ENCODE measurements at places on chromosomes 3 and 15.

DNA sequence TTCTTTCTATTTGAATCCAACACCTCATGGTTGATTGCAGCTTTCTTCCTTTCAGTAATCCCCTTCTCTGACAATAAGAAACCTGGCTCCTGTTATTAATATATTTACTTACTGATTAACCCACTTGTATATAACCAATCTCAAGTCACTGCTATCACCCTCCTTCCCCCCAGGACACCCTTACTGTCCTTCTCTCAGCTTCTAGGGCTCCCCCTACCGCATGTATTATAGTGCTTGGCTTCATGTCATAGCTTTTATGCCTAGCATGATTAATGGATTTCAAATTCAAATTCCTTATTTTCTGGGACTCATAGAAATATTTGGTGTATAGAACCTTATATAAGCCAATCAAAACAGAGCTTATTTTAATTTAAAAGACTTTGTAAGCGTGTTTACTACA, 75.7 kb upstream of the BNIP2 start:
- no peak for DNase-seq

DNA sequence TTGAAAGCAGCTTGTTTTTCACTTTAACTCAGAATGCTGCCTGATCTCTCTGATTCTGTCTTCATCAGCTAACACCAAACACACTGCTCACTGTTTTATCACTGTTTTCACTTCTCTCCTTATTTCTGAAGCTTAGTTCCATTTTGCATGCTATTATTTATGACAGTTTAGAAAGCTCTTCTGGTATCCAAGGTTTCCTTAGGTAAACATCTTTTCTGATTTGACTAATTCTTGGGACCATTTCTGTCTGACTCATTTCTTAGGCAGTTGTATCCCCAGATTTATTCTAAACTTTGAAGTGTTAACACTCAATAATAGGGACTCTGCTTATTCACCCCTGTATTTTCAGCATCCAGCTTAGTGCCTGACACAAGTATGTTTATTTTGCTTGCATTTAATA, 167.7 kb downstream of the BCHE start:
- no peak for DNase-seq

GRCh38 chr3:94146455-94146854, 83.6 kb downstream of the NSUN3 start:
- DNase-seq: no peak

DNA sequence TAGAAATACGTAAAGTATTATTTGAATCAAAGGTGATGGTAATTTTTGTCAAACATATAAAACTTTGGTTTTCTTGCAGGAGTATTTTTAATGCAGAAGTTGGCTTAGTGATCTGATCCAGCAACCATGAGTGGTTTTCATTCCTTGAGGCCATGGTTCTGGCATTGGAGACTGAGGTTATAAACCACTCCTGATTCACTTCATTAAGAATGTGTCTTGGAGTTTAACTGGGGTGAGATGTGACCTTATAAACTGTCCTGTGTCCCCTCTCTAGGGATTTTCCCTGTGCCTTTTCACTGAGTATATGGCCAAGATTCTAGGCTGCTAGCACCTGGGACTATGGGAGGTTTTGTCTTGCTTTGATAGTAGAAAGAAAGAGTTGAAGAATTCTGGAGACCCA, 94.3 kb downstream of the RYR3 start:
- no peak for DNase-seq

GRCh38 chr3:132784502-132785025, 62.4 kb upstream of the NPHP3 start:
- DNase-seq: no peak

- DNase-seq: peak; percentile 58
These were observed 58.2 kb downstream of the RAB7A start for GRCh38 chr3:128784232-128784631.

DNA sequence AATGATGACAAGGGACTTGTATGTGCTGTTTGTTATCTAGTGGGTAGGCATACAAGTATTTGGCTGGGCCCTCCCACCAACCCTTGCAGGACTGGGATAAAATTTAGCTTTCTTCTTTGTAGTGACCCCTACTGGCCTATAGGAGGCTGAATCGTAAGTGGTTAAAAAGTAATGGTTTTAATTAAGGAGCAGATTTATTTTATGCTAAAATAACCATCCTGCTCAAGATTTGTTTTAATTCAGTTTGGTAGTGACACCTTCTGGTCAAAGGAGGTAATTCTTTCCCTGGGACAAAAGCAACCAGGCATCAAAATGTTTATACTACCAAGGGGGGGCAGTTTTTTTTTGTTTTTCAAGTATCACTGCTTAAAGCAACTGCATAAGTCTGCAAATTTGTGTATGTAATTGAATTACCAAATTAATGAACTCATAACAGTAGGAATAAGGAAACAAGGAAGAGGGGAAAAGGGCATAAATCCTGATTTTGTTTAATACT, 70.7 kb downstream of the TOP2B start:
- no peak for DNase-seq
